ENCODE measurements at places on chromosomes 5 and 9.

DNA sequence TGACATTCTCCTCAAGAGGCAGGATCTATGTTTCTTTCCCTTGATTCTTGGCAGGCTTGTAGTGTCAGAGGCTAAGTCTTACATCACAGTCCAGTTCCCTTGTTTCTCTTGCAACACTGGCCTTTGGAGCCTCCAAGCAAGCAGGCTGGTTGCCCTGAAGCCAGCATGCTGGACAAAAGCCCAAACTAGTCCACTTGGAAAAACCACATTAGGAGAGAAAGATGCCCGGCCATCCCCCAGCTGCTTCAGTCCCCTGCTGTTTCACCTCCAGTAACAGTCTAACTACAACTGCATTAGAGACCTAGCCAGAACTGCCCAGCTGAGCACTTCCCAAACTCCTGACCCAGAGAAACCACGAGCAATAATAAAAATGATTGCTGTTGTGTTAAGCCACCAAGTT is 87.6 kb downstream of the ADAMTS6 start:
- DNase-seq, result no peak

DNA sequence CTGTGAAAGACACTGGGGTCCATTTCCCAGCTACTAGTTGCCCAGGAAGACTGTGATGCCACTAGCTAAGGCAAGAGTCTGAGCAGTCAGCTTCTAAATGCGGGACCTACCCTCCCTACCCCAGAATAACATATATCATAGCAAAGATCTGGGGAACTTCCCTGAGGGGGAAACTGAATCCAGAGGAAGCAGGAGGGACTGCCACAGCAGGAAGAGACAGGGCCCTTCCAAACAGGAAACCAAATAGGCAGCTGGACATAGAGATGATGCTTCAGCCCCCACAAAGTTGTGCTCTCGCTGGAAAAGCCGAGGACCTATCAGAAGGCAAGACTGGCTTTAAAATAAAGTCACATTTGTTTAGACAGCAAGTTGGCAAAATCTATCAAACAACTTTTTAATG is 51.1 kb downstream of the KLHL3 start:
- DNase-seq, result no peak

DNA sequence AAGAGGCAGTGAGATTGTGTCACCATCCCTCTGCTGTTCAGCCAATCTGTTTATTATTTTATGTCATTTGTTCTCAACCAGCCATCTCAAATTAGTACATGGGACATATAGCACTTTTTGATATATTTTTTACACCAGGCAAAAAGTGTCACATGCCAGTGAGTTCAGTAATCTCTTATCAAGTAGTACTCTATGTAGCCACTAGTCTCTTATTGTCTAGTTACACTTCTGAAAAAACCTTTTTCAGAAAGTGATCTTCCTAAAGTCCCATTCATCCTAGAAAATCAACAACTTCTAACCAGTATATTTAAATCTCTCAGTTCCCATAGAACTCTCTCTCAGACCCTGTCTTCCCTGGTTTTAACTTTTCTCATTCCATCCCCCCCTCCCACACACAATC is 321.6 kb downstream of the FBXL17 start:
- no peak for DNase-seq

GRCh38 chr9:2872931-2873323 is 29.0 kb upstream of the PUM3 start:
- no peak for DNase-seq

- DNase-seq, result no peak
Measured at GRCh38 chr9:9892217-9892616, 720.6 kb downstream of the PTPRD start.

GRCh38 chr5:151628112-151628823 is 37.1 kb upstream of the FAT2 start:
- DNase-seq, result no peak

DNA sequence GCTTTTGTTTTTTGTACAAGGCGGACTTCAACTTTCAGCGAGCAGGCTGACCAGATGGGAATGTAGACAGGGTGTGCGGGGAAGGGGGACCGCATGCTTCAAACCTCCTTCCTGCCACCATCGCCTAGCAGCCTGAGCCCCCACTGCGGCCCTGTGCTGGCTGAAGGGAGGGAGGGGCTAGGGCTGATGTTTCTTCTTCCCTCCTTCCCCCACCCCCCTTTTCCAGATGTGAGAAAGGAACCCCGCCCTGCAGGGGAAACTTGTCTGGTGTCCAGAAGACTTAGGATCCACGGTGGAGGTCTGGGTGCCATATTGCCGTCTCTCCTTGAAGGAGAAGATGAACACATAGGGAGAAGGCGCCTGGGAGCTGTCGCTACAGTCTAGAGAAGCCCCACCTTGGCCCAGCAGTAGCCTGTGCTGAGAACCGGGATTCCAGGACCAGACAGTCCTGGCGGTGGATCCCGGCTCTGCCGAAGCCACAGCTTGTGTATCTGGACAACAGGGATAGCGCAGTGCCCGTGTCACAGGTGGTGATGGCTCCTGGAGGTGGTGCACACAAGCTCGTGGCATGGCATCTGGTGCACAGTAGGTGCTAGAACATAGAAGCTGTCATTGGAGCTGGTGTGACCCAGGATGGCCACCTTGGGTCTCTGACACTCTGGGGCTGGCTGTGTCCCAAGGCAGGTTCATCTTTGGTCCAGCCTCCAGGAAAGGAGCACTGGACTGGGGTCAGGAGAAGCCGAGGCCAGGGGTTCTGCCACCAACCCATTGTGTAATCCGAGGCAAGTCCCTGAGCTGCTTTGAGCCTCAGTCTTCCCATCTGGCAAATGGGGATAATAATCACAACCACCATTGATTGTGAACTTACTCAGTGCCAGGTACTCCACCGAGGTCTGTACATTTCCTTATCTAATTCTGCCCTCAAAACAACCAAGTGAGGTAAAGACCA is 205.6 kb downstream of the C9orf50 start:
- DNase-seq, result no peak

GRCh38 chr5:100792781-100793180 is 110.3 kb downstream of the ST8SIA4 start:
- no peak for DNase-seq

DNA sequence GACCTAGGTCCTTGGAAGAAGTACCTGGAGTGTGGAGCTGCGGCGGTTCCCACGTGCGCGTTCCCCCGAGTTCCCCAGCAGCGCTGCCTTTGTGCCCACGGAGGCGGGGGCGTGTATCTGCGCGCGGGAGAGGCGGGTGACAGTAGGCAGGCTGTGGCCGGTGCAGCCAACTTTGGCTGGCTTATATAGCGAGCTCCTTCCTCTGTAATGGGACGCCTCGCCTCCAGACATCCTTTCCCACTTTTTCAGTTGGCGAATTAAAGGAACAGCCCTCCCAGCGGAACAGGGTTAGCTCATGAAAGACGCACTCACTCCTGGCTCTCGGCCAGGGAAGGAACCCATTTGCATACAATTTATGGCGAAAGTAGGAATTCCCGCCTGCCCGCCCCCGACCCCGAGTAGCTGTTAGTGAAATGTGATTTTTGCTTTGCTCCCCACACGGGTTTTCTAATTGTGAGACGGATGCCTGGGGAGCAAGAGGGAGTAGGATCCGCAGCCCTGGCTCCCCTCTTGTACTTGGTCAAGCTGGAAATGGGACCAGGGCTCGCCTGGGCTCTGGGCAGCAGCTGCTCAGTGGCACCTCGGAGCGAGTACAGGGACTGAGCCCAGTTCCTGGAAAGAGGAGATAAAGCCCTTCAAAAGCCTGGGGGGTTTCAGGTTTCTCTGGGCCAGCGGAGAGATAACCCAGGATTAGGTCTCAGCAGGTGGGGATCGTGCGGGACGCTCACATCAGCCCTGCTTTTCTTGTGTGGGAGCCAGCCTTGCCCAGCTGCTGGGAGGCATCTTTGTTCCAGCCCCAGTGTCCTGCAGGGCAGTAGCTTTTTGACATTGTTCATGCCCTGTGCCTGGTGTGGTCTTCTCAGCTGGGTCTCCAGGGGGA is at the start of gene TNC:
Gene TNC (minus strand): TSS at position 159 of the 880 bp plus-strand sequence. CDS start 27,139 bp downstream, outside the sequence.
- DNase-seq, result peak; percentile 63

DNA sequence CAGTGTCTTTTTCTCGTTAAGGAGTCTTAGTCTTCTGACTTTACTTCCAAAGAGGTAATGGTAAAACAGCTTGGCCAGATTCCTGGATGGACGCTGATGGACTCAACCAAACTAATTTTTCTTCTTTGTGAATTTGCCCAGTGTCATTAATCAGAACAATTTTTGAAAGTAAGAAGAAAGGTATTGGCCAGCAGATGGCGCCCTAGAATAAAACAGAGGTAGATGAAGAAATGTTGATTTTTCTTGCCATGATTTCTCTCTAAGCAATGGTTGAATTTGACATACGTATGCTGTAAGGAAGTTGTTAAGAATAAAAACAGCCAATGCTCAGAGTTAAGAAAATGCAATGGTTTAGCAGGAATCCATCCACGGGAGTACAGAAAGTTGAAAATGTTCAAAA is 500.0 kb downstream of the DIRAS2 start:
- peak; percentile 81 for DNase-seq

GRCh38 chr5:69285448-69286116 is 47.0 kb downstream of the CCDC125 start:
- DNase-seq, result no peak

- DNase-seq, result no peak
Measured at GRCh38 chr9:127517620-127518019, 66.3 kb downstream of the LRSAM1 start.

DNA sequence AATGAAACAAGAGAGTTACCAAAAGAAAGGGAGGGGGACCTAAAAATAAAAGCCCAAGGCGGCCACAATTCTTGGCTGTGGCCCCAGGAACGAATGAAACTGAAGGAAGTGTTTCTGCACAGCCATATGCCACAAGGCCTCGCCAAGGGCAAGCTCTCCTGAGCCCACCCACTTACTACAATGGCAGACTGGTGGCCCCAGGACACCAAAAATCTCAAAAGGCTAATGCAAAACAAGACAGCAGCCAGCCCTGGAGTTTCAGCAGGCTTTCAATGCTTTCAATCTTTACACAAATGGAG is 4.0 kb downstream of the CAMSAP1 start:
- no peak for DNase-seq

DNA sequence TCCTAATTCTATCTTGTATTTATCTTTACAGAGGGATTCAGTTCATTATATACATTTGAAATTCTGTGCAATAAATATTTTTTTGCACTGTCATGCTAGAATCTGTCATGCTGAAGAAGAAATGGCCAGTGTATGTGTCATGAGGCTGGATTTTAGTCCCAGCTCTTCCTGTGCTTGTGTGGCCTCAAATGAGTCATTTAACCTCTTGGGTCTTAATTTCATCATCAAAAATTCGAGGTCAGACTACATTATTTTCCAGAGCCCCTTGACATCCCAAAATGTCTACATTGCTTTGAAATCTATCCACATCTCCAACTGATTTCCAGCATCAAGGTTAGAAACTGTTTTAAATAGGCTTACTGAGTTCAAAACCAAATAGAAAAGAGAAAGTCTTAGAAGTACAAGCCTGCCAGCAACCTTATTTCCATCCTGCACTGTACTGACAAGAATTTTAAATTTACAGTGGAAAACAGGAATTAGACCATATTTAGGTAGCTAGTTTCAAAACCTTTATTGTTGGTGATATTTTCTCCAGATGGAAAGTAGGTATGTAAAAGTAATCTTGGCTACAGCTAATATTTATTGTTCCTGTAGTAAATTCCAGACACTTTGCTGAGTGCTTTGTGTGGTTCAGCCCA is 96.7 kb upstream of the MAMDC2 start:
- no peak for DNase-seq

GRCh38 chr9:124206391-124206790 is 51.4 kb upstream of the NEK6 start:
- DNase-seq, result no peak

- DNase-seq, result no peak
Measured at GRCh38 chr5:57783693-57784092, 301.1 kb upstream of the ACTBL2 start.

DNA sequence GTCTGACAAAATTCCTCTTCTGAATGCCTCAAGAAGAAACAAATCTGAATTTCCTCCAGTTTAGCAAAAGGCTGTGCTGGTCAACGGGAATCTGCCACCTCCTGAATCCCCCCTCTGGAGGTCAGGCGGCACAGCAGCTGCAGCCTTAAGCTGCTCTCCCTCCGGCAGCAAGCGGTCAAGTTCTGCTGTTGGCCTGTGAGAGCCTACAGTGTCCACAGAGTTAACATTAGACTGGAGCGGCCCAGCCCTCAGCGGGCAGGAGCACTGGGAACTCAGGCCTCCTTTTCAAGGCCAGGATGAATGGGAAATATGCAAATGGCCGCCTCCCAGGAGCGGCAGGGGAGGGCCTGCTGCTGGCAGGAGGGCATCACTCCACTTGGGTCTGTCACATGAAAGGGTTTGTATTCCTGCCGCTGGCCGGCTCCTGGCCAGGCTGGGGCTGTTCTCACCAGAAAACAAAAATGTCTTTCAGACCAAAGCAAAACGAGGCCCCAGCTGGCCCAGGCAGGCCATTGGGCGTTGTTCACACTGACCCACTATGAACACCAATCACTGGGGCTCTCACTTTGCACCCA is 8.2 kb downstream of the ACSL6 start:
- DNase-seq, result no peak

DNA sequence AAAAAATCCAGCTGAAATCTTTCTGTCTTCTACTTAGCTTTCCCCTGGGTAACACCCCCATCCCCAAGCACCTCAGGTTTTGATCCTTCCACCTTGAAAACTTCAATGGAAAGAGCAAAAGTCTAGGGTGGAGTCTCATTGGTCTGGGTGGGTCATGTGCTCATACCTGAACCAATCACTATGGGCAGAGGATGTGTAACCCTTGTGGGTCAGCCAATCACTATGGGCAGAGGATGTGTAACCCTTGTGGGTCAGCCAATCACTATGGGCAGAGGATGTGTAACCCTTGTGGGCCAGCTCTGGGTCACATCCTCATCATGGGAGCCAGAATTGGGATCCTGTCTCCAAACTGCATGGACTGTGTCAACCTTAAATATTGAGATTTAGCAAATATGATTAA is 18.5 kb downstream of the NAIF1 start:
- DNase-seq, result no peak

GRCh38 chr5:142984525-142984924 is 214.3 kb downstream of the ARHGAP26 start:
- DNase-seq, result no peak

- DNase-seq, result no peak
Measured at GRCh38 chr9:129697656-129698253, 32.3 kb downstream of the PRRX2 start.

DNA sequence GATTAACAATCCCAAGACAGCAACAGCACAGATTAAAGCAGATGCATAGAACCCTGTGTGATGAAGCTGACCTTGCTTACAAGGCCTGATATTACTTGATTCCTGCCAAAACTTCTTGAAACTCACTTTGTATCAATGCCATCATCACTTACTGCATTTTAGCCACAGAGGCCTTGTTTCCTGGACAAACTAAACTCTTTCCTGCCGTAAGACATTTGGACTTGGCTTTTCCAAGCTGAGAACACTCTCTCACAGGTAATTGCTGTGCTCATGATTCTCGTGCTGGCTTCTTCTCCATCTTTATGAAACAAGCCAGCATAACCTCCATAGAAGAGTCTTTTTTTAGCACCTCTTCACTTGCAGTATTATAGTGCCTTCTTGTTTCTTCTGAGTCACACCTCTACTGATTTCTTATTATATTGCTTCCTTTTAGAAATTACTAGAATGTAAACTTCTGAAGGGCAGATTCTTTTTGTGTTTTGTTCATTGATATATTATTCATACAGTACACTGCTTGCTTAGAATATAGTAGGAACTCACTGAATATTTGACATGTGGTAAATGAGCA is 456.5 kb upstream of the ZNF608 start:
- DNase-seq, result no peak
